ENCODE measurements at places on chromosomes 5 and 9.

- DNase-seq, result peak; percentile 78
Measured at GRCh38 chr5:142743592-142744441, 26.4 kb upstream of the ARHGAP26 start.

DNA sequence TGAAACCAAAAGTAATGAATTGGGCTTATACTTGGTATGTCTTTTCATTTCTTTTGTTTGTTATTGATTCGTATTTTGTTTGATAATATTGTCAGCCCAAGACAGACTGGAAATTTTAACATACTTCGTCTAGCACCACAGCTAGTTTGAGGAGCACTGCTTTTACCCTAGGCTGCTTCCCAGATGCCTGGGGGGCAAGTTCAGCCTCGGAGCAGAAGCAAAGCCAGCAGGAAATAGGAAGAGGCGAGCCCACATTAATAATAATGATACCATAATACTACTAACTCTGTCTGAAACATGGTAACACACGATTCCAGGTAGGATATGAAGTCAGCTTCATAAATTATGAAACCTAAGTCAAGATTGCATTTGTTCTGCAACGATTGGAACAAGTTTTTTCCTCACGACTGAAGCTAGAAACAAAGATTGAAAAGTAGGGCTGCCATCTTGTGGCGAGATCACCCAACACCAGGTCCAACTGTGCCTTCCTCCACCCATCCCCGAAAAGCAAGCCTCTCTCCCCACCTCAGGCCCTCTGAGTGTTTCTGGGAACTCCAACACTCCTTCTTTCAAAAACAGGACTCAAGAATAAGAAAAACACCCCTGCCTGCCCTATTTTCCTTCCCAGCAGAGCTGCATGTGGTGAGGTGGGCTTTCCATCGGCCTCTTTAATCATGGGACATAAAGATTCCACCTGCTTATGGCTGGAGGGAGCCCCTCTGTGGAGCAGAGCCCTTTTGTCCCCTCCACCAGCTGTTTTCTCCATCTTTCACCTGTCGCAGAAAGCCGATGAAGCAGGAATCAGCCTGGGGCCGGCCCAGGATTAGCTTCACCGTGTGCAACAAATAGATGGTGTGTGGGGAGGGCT, 236.4 kb downstream of the CAAP1 start:
- peak; percentile 5 for DNase-seq

- no peak for DNase-seq
Measured at GRCh38 chr9:91177081-91177480, 184.6 kb downstream of the AUH start.

DNA sequence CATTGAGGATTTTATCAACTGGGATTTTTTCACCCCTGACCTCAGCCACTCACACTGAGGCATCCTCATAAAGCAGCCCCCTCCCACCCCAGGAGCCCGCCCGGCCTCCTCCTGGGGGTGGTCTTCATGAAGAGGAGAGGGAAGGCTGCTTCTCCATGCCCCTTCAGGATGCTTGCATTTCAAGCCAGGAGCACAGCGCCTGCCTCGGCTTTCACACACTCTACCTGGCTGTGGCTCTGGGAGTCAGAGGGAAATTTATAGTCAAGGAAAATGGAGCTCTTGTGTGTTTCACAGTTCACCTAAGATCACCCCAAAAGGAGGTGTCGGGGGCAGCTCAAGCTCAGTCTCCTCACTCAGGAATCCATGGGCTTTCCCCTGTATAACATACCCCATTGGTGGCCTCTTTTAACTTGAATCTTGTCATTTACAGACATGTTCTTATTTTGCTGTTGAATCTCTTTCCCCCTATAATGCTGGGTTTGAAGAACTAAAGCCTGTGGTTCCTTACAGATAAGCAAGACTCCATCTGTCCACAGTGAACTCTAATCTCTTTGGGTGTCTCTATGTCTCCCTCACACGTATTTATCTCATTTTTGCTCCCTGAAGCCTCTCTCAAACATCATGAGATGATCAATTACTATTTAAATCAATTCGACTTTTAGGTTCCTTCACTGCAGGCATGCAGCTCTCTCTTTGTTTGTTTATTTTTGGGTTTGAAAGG, 22.6 kb upstream of the IQGAP2 start:
- DNase-seq, result no peak

DNA sequence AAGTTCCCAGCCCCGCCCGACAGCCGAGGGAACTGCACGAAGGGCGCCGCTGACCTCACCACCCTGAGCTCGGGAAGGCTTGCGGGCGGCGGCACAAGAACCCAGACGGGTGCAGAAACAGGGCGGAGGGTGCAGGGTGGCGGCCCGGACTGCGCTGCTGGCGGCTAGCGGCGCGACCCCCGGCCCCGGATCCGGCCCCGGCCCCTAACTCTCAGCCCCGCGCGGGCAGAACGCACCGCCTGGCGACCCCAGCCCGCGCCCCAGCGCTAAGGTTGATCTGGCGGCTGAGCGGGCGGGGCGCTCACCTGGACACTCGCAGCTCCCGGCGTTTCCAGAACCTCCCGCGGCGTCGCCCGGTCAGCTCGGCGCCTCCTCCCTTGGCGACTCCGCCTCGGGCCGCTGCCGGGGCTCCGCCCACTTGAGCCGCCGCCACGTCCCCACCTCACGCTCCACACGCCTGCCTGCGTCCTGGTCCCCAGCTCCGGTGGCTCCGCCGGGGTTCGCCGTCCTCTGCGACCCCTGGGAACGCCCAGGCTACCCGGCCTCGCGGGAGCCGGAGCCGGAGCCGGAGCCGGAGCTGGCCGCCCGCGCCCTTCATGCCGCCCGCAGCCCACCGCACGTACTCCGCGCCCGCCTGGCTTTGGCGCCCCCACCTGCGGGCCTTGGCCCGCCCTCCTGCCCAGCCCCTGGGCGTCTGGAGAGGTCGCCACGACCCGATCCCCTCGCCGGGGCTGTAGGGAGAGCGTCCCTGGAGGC, at the start of gene P4HA2:
Gene P4HA2 (minus strand): TSS at position 369 of the 756 bp plus-strand sequence. CDS start 9,227 bp downstream, outside the sequence.
- DNase-seq, result peak; percentile 63

DNA sequence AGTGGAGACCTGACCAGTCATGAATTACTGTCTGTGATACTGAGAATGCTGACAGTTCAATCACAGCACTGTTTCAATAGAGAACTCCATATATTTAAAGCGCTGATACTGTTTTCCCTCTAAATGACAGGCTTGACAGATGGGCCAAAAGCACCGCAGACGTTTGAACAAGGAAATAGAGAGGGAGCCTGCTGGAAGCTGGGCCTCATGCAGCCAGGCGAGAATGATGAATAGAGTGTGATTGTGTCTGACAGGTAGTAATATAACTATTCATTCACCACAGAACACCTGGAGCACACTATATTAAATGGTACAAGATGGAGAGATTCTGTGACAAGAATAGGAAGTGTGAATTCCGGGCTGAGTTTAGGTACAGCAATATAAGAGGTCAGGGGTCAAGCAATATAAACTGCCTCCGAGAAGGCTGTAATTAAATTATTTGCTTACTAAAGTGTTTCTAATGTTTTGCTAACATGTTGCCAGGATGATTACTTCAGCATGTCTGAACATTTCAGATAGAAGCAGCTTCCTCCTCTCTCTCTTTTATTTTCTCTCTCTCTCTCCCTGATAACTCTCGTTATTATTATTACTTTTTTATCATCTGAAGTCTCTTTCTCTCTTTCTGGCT, 297.7 kb downstream of the CSNK1G3 start:
- no peak for DNase-seq

- no peak for DNase-seq
Measured at GRCh38 chr9:14389657-14390056, 75.7 kb upstream of the NFIB start.
